ENCODE measurements at places on chromosomes 3 and 15. TPM values are rescaled to one million over a fixed set of nuclear protein-coding genes. Genes with fewer than 3 reads are reported as not detected.

DNA sequence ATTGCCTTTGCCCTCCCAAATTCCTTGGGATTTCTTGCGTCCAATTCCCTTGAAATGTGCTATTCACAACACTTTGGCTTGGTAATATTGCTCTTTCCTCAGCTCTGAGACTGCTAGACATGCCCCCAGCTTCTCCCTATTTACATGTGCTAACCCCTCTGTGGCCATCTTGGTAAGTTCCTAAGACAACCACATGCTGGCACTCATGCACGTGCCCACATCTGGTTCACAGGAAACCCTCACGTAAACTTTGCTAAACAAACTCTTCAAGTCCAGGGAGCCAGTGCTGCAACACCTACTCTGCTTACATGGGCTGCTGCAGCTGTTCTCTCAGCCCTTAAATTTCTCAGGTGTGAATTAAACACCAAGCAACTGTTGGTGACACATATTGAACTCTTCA lies 121.8 kb downstream of the ADAMTSL3 start:
- no peak for DNase-seq

- no peak for DNase-seq
Measured at GRCh38 chr3:46585799-46586693, 19.9 kb upstream of the LRRC2 start.

GRCh38 chr3:27114684-27115083 lies 254.5 kb downstream of the NEK10 start:
- DNase-seq: no peak

DNA sequence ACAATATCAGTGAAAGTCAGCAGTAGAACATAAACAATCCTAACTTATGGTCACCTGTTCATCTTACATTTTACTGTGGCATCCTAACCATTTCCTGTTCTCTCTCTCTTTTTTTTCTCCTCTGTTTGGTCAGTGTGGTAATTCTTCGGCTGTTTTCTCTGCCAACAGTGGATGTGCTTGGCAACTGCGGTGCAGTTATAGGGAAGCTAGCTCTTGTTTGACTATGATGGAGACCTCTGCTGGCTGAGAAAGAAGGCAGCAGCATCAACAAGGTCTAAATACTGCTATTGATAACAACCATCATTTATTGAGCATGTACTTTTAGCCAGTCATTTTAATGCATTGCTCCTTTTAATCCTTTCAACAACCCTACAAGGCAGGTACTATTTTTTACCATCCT lies 723 bp upstream of the DRD3 start:
- DNase-seq: no peak

GRCh38 chr15:70856884-70857561 lies 3.1 kb upstream of the LARP6 start:
- peak; percentile 97 for DNase-seq

DNA sequence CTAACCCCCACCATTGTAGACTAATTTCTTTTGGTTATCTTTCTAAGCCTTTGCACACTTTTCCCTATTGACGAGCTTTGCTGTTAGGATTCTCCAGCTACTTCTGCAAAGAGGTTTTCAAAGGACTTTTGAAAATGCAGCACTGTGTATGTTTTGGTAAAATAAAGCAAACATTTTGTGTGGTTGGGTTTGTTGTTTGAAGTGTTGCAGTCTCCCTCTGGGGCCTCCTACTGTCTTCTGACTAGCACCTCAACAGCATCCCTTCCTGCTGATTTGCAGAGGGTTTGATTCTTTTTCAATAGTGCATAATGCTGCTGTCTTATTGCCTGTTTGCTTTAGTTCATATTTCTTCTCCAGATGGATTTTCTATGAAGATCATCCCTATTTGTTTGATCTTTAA lies 775.1 kb upstream of the CFAP20DC start:
- DNase-seq: no peak

DNA sequence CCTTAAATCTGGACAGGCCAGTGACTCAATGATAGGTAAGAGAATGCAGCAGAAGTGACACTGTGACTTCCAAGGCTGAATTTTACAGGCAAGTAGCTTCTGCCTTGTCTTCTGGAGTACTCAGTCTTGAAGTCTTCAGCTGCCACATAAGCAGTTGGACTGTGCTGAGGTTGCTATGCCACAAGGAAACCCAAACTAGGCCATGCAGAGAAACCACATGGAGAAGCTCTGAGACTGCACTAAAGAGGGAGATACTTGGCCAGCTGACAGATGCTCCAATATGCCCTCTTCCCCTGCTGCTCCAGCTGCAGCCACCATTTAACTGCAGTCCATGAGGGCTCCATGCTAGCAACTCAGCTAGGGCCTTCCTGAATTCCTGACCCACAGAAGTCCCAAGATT lies 119.4 kb upstream of the GADL1 start:
- no peak for DNase-seq

DNA sequence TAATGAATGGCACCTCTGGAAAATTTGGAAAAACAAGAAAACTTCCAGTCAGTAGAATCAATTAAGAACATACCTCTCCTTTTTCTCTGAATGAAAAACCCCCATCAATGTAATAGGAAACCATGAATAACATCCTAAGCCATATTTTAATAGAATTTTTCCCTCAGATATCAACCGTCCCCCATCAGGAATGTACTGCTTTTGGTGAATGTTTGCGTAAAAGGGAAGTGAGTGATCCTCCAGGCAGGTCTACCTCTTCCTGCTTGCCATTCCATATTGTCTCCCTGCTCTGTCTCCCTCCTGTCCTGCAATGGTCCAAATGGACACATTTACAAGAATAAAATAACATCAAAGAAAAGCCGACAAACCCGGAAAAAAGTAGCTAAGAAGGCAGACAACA lies 30.8 kb downstream of the LAMP3 start:
- no peak for DNase-seq

- no peak for DNase-seq
Measured at GRCh38 chr3:44825264-44825925, 36.3 kb upstream of the TMEM42 start.

GRCh38 chr3:133964547-133964946 lies 65.2 kb downstream of the SLCO2A1 start:
- no peak for DNase-seq

GRCh38 chr3:557972-558371 lies 361.4 kb downstream of the CHL1 start:
- no peak for DNase-seq

DNA sequence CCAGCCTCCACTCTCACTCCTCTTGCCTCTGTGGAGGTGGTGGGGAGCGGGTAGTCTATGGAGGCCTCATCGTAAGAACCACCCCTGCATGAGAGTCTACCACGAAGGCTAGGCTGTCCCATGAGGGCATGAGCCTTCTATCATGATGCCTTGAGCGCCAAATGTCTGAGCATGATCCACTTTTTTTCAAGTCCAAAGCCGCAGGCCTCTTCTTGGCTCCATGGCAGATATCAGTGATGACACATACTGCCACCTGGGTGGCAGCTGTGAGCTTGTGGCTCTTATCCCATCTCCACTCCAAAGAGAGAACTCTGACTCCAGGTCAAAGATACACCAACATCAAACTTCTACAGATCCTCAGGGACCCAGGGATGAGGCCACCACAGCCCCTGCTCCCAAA lies 13.5 kb downstream of the POC1A start:
- no peak for DNase-seq

DNA sequence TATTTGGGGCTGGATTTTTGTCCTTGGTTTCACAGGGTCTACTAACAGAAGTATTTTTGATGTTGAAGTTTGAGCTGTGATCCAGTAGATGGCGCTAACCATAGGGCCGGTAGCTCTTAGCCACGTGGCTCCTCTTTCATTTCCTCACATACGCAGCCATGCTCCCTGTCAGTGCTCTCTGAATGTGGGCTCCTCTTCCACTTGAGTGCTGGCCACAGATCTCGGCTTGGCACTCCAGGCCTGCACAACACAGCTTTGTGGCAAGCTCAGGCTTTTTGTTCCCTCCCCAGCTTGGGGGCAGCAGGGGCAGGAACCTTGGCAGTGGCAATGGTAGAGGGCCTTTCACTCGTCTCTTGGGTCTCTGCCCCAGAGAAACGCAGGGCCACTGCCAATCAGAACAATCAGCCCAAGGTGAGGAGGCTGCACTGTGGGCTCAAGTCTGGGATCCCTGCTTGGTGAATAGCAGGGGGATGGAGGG lies 18.6 kb upstream of the DNAAF4 start:
- peak; percentile 41 for DNase-seq

DNA sequence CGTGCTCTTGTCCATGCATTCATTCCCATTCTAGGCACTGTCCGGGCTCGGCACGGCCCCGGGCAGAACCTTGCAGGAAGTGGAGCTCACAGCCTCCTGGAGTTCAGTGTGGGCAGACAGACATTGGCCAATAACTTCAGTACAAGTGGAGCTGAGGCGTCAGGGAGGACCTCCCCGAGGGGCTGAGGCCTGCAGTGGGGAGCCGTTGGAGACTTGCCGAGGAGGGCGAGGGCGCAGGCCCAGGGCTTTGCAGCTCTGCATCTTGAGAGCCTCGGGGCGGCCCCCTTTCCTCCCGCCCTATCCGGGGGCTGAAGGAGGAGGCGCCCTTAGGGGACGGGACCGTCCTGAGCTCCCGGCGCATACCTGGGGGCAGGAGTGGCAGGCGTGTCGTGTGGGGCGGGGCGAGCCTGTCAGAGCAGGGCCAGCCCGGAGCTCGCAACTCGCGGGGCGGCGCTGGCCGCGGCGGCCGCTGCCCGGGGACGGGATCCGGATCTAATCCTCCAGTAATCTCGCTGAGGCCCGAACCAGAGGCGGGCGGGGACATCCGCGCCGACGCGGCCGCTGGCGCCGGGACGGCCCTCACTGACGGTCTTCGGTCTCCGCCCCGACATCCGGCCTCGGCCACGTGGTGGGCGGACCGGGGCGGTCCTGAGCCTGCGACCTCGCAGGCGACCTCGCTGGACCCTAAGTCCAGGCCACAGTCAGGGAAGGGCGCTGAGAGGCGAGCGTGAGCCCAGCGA lies at the start of gene ACY1:
TSS of gene ACY1 (plus strand) at position 698 of the 740 bp plus-strand sequence. CDS start 530 bp downstream, outside the sequence.
- DNase-seq: peak; percentile 61

DNA sequence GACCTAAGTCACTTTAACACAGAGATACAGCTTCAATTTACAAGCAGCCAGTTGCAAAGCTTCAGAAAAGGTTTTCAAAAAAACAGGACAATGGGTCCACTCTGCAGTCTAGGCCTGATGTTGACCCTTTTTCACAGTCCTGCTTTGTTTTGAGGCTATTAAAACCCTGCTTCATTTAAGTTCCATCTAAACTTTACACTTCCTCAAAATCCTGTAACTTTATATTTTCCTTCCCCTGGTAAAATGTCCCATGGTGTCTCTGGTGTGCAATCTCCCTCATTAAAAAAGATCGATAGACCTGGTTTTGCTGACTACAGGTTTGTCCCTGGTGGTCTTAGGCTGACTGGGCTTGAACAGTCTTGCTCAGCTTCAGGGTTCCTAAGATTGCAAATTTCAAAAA lies 5.1 kb upstream of the RPL14 start:
- DNase-seq: no peak

- DNase-seq: no peak
Measured at GRCh38 chr15:54321426-54321825, 343.2 kb downstream of the UNC13C start.

GRCh38 chr3:184358921-184359350 lies 2.5 kb downstream of the CLCN2 start:
- DNase-seq: no peak

GRCh38 chr3:175187586-175187985 lies 328.5 kb downstream of the NAALADL2 start:
- DNase-seq: no peak

GRCh38 chr15:88981244-88982215 lies 68.4 kb upstream of the MFGE8 start:
- no peak for DNase-seq

DNA sequence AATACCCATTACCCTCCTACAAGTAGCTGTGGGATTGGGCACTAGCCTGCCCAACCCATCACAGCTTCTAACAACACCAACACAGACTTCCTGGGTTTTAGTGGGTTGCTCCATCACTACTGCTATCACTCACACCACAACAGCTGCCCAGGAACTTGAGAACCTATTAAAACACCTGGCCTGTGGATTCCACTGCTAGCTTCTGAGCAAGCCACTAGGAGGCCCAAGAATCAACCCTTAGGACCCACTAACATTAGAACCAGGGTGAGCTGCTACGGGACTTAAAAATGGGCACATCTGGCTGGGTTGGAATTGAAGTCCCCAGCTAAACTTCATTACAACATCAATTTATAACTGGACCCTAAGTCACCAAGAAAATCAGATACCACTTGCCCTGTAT lies 113.2 kb upstream of the TP63 start:
- no peak for DNase-seq

- DNase-seq: no peak
Measured at GRCh38 chr3:52036829-52037228, 19.5 kb downstream of the DUSP7 start.

- DNase-seq: peak; percentile 38
Measured at GRCh38 chr3:88180398-88180999, 30.7 kb downstream of the C3orf38 start.

GRCh38 chr3:8899876-8900460 lies 63.3 kb downstream of the RAD18 start:
- no peak for DNase-seq

- DNase-seq: no peak
Measured at GRCh38 chr3:48756640-48757039, 39.6 kb upstream of the IP6K2 start.

DNA sequence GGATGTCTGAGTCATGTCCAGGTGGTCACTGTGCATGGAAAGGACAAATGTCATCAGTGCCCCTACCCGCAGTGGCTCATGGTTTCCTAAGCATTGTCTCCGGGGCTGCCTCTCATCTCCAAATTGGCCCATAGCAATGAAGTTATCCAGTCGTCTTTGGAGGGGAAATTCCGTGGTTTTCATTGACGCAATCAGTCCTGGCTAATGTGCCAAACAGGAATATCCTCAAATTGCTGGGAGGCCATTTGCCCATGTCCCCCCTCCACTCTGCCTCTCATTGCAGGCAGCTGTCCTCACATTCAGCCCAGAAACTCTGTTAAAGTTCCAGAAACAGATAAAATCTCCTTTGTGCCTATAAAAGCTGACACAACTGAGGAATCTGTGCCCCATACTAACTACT lies 81.6 kb downstream of the MCTP2 start:
- no peak for DNase-seq

DNA sequence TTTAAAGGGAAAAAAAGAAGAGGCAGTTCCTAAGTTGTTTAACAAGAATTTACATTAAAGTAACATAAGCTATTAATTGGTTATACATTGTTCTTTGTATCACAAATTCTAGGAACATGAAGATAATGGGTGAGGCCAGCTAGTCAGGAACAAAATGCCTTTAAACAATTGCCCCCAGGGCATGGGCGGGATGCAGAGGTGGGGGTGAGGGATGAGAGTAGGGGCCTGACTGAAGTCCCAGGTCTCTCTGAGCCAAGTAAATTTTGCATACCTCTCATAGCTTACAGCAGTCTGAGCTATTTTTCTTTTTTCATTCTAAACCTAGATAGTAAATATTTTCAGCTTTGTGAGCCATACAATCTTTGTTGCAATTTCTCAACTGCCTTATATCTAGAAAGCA lies 77.8 kb upstream of the RNU6-1 start:
- DNase-seq: no peak

The RLBP1 gene
- total RNA-seq: not detected

The GMPPB gene
- 8.7 TPM for total RNA-seq

The BCL2A1 gene
- total RNA-seq: not detected

The AGBL1 gene
- total RNA-seq: 0.02 TPM

The PIGB gene
- total RNA-seq: 26.2 TPM

The SLC38A3 gene
- total RNA-seq: 0.27 TPM

The PPM1L gene
- total RNA-seq: 0.32 TPM

The KLHL6 gene
- not detected for total RNA-seq

The RBPMS2 gene
- 1.2 TPM for total RNA-seq

The IL17RE gene
- 0.23 TPM for total RNA-seq

The PARP14 gene
- total RNA-seq: 25.9 TPM

The GRK7 gene
- not detected for total RNA-seq

The DISP2 gene
- 1.0 TPM for total RNA-seq

Measured in NCI-H460 (cell line).